ENCODE measurements at places on chromosomes 11 and 22.

GRCh38 chr11:96162816-96163499 lies 180.0 kb downstream of the MAML2 start:
- DNase-seq: no peak

GRCh38 chr11:111532365-111532709 lies 8.2 kb upstream of the LAYN start:
- DNase-seq: no peak

- no peak for DNase-seq
Measured at GRCh38 chr11:45025716-45026492, 75.2 kb upstream of the TP53I11 start.

GRCh38 chr22:47618180-47619010 lies 855.9 kb downstream of the TBC1D22A start:
- DNase-seq: no peak

DNA sequence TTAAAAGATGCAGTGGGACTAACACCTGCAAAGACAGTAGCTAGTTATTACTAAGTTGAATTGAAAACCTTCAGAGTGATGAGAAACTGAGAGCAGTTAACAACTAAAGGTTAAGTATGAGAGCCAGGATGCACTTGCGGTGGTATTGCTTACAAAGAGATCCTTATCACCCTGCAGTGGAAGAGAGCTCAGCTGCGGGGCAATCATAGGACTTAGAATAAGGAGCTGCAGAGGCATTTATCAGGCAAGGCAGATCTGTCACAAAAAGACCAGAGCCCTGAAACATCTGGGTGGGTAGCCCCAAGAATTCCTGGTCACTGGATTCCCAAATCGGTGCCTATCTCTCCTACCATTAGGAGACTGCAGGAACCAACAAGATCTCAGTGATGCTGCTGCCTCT lies 34.3 kb upstream of the CFAP300 start:
- DNase-seq: no peak

DNA sequence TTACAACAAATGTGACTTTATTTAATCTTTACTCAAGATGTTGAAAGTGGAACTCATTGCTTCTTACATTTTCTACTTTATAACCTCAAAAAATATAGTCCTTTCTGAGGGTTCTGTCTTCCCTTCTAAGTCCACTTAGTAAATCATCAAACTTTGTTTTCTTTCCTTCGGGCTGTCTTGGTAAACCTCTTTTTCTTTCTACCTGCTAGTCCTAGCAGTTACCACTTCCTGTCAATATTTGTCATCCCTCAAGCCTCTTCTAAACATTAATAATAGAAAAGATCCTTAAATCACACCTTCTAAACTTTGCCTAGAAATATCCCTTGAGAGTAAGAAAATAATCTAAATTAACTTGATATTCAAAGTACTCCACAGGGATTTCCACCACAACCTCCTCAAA lies 580.4 kb downstream of the CNTN5 start:
- DNase-seq: no peak

DNA sequence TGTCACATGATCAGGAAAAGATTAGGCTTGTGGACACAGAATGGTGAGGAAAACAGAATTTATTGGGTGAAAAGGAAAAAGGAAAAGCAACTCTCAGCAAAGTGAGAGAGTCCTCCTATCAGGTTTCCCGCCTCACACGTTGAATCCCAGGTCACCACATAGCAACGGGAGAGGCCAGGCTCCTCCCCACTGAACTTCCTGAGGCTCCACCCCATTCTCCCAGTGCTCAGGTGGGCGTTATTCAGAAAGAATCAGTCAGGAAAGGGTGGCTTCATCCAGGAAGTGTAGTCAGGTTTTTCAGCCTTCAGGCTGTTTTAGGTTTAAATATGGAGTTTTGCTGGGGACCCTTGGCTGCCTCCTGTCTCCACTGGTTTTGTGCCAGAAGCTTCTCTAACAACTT lies 66.9 kb downstream of the SPON1 start:
- DNase-seq: no peak

DNA sequence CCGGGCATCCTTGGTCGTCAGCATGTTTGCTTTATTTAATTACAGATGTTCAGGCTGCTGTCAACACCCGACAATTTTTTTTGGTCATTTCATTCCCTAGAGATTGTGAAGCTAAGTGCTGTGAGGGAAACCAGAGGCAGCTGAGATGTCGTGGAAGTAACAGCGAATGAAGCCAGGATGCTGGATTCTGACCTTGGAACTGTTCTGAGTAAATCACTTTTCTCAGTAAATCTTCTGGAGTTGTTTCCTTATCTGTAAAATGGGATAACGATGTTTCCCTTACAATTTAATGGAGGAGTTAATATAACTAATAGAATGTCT lies 390 bp upstream of the CKAP5 start:
- no peak for DNase-seq

GRCh38 chr11:104206936-104207335 lies 43.0 kb upstream of the PDGFD start:
- no peak for DNase-seq

GRCh38 chr11:57500926-57501325 lies 14.6 kb downstream of the SLC43A1 start:
- no peak for DNase-seq

- no peak for DNase-seq
Measured at GRCh38 chr11:119496469-119496868, 73.5 kb upstream of the THY1 start.

DNA sequence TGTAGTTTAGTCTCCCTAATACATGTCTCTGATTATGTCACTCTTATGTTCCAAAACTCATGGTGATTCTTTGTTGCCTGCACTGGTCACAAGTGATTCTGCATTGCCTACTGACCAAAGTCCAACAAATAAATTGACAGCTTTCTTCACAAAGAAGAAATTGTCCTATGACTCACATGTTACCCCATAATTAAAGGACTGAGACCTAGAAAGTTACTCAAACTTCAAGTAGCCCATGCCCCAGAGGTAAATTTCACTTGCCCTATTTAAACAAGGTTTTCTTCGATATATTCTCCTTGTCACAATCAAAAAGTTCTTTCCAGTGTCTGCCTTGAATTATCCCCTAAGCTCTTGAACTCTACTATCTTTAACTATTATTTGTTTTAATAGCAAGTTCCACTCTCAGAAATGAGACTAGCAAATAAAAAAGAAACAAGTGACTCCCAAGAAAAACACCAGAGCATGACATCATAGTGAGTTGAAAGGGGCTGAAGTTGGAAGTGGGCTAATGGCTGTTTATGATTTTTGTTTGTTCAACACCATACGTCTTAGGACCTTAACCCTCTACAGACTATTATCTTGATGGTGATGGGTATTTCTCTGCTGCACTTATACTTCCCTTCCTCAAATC lies 94.5 kb upstream of the BLID start:
- no peak for DNase-seq

- no peak for DNase-seq
Measured at GRCh38 chr11:1463056-1463455, 23.5 kb downstream of the MOB2 start.

GRCh38 chr11:111403051-111403726 lies 24.1 kb upstream of the POU2AF1 start:
- DNase-seq: no peak

GRCh38 chr11:85525686-85526085 lies 101.5 kb downstream of the DLG2 start:
- DNase-seq: no peak

DNA sequence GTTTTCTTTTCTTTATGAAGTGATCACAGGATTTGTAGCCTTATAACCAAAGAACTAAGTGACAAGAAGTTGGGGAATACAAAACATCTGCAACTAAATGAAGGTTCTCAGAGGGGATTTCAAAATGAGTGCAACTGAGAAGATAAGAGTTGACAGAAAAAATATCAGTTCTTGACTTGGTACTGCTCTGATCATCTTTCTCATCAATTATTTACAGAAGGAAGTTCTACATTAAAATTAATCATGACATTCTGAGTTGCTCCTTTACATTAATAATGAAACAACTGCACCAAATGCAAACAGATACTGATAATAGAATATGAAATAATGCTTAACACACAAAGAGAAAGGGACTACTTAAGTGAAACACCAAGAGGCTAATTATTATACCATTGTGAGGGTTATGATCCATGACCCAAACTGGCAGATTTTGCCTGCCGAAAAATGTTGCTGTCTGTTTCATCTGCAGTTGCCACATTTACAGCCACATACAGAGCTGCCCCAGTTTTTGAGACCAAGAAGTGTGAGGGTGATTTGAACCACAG lies 561.9 kb upstream of the ANO5 start:
- no peak for DNase-seq

DNA sequence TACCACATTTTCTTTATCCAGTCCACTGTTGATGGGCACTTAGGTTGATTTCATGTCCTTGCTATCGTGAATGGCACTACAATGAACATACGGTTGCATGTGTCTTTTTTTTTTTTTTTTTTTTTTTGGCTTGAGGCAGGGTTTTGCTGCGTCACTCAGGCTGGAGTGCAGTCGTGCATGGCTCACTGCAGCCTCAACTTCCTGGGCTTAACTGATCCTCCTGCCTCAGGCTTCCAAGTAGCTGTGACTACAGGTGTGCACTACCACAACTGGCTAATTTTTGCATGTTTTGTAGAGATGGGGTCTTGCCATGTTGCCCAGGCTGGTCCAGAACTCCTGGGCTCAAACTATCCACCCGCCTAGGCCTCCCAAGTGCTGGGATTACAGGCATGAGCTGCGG lies 1.5 kb upstream of the CCDC90B start:
- no peak for DNase-seq

GRCh38 chr11:125267548-125267947 lies 103.0 kb downstream of the PKNOX2 start:
- DNase-seq: no peak

GRCh38 chr11:5671831-5672230 lies 13.0 kb downstream of the TRIM5 start:
- no peak for DNase-seq

GRCh38 chr22:19622061-19622441 lies 92.3 kb upstream of the SEPTIN5 start:
- DNase-seq: no peak

GRCh38 chr11:694563-695287 lies at the start of gene DEAF1:
TSS of gene DEAF1 (minus strand) at chr11:695222. CDS start at chr11:695047, 175 bp downstream.
- DNase-seq: peak; percentile 94

DNA sequence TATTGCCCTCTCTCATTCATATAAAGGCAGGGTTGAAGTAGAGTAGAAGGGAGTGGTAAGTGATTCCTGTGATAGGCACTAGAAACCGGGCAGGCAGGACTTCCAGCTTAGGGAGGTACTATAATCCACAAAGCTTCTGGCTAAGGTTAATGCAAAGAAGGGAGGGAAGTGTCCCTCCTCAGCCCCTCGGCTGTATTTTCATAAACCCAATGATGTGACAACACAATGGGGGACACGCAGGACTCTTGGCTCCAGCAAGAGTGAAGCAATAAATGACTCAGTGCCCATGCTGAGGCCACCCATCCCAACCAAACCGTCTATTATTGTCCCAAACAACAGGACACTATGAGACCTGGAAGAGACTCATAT lies 90.7 kb downstream of the ETS1 start:
- DNase-seq: peak; percentile 41

DNA sequence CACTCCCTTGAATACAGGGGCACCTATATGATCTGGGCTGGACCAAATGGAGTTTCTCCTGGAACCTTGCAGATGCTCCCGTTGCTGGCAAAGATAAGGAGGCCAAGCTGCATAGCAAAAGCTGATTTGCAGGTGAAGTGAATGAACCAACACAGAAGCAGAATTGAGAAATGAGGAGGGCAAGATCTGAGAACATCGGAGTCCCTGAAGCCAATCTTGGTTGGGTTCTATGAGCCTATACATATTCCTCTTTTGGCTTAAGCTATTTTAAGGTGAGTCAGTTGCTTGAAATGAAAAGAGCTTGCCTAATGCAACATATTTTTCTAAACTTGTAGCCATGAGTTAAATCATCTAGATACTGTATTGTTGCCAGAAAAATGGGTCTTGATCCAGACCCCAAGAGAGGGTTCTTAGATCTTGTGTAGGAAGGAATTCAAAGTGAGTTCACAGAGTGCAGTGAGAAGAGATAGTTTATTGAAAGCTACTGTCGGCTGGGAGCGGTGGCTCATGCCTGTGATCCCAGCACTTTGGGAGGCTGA lies 23.5 kb downstream of the WEE1 start:
- no peak for DNase-seq

DNA sequence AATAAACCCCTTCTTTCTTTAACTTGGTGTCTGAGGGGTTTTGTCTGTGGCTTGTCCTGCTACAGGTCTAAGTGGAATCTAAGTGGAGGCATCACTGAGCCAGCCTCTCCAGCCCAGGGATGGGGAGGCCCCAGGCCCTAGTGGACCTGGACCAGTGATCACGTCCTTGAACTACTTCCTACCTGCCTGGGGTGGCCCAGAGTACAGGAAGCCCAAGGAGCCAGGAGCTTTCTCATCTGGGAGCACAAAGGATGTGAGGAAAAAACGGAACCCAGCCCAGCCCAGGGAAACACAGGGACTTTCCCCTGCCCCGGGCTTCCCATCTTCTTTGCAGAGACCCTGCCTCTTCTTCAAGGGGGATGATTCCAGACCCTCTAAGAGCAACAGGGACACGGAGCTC lies 3.5 kb upstream of the CD5 start:
- DNase-seq: no peak

Measured in NCI-H460 (cell line).